ENCODE measurements at places on chromosomes 12 and 14.
A peak's percentile ranks its signal among the peaks of the same experiment; 100 is the strongest.

DNA sequence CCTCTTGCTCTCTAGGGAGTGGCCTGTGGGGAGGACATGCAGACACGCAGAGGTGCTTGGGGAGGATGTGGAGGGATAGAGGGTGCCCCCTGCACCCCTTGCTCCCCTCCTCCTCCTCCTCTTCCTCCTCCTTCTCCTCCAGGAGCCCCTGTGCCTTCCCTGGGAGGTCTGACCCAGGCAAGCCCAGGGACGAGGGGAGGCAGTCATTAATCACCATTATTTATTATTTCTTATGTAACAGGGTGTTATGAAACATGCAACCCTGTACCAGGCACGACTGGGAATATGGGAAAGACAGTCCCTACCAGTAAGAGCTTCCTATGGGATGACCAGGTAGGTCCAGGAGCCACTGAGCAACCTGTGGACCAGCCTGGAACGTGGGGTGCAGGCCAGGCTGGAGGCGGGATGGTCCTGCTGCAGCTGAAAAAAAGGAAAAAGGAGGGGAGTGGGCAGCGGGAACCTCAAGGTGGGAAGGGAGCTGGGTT, 22.5 kb upstream of the PGF start:
- DNase-seq, result no peak

DNA sequence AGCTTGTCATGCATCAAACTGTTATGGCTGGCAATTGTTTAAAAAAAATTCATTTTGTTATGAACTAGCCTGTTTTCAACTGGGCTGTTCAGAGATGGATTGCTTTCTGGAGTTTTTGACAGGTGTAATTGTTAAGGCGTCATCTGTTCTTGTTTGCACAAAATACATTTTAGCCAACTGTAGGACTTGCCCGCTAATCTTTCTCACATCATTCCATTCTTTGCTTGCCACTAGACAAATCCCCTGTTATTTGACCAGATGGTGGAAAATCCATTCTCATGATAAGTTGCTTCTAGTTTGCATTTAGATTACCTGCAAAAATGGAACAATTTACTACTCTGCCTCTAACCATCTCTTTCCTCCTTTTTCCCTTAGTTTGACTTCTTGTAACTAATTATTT, 114.3 kb downstream of the NPAS3 start:
- peak; percentile 54 for DNase-seq

GRCh38 chr12:110373962-110374611, 29.4 kb downstream of the ANAPC7 start:
- no peak for DNase-seq

GRCh38 chr12:43208221-43208620, 343.8 kb downstream of the ADAMTS20 start:
- DNase-seq, result no peak

DNA sequence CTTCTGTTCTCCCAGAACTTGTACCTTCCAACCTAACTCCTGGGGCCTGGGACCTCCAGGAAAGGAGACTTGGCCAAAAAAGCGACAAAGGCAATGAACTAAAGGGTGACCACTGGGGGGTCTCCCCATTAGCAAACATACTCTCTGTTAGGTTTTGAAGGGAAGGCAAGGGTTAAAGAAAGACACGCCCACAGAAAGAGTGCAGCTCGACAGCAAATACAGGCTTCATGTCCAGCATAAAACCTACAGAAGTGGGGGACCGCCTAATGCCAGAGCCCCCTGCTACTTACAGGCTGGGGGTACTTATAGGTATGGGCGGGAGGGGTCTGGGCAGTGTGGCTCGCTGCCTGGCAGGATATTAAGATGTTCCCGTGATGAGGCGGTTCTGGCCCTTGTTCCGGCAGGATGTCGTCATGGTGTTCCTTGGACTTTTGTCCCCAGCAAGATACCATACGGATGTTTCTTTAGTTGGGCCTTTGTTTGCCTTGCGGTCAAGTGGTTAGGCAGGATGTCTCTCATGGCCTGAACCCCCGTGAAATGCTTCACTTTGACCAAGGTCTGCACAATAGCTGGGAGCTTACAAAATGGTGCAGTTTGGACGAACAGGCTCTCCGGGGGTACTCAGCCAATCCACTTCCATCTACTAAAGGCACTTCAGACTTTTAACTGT, 53.4 kb downstream of the PRMT8 start:
- DNase-seq, result peak; percentile 64

All from NCI-H510A treated with DMSO at 0.1 percent for 48 hours (cell line).